Activated naive CD4-positive, alpha-beta T cell (primary cell): ENCODE measurements at places on chromosomes 12 and 14.

DNA sequence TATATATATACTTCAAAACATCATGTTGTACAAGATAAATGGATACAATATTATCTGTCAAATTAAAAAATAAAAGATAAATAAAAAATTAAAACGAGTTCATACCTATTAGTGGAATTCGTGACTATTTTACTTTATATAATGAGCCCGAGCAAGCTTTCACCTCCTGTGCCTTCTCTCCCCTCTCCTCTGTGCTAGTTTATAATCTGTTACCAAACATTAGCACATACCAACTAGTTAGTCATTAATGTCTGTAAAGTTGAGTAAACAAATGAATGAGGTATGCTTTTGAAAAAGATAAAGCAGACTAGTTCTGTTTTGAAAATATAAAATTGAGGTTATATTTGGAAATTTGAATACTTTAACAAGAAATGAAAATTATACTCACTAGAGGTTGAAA, 84.0 kb downstream of the LRRC9 start:
- no peak for DNase-seq

- DNase-seq = no peak
These were observed 6.4 kb downstream of the TTC6 start for GRCh38 chr14:37601865-37602264.

- DNase-seq = no peak
These were observed 75.2 kb upstream of the PLEKHG3 start for GRCh38 chr14:64628940-64629408.

DNA sequence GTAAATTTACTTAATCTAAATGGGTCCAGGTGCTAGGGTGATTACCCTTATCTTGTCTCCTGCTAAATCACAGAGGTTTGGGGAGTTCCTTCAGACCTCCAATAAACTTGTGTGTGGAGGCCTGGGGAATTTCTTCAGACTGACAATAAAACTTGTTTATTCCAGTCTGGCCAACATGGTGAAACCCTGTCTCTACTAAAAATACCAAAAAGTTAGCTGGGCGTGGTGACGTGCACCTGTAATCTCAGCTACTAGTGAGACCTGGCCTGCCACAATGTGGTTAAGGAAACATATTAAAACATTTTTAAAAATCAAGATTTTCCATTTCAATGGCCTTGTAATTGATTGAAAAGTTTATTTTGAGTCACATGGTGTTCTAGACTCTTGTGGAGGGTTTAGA, 126.9 kb upstream of the FGD4 start:
- DNase-seq = no peak

DNA sequence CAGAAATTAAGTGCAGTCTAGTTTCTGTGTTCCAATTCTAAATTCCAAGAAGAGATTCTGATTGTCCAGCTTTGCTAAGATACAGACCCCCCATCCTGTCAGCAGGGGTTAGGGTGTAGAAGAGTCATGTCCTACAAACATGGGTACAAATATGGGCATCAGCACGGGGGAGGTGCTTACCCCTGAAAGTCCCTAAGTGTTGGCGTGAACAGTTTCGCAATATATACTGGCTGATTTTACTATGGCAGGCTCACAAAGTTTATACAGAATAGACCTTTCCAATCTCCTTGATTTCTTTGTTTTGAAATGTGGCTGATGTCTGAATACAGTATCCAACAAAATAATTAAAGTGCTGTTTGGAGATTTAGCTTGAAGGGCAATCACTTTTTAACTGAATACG, 71.6 kb upstream of the PPM1H start:
- no peak for DNase-seq

- DNase-seq = no peak
These were observed 569.9 kb downstream of the TMTC2 start for GRCh38 chr12:83256562-83256961.

- no peak for DNase-seq
These were observed 4.4 kb upstream of the CEBPE start for GRCh38 chr14:23123419-23123818.

DNA sequence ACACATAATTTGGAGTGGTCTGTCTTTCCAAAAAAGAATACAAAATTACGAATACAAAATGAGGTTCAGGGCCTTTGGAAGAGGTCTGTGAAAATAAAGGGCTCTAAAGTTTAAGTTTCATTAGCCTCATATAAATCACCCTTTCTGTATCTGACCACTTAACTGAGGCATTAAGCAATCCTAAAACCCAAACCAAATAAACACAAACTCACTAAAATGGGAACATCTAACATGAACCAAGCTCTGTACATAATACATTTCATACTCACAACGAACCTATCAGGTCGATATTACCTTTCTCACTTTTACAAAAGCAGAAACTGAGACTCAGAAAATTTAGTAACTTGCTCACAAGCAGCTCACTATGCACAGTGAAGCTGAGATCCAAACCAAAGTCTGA, 1.1 kb upstream of the CCDC196 start:
- no peak for DNase-seq

DNA sequence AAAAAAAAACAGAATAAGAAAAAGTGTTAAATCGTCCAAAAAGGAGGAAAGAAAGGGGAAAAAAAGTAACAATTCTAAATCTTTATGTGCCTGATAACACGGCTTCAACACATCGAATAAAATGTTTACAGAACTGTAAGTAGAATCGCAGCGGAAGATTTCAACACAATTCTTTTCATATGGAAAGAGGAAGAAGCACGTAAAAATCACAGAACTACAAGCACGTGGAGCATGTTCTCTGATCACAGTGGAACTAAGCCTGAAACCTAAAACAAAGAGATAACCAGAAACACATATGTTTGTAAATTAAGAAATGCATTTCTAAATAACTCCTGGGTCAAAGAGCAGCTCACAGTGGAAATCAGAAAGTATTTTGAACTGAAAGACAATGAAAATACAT, 8.7 kb downstream of the CLEC7A start:
- DNase-seq = no peak

DNA sequence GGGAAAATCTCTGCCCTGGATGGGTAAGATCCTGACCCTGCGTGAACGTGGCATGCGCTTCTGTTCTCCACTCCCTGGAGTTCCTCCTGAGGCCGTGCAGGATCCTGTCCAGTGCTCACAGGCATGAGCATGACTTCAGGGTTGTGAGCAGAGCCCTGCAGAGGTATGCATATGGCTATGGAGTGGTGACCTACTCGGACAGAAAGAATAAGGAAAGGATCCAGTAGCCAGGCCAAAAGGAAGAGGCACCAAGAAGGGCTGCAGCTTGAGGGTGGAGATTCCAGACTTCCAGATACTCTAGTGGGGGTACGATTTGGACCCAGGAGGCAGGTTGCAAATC, 20.8 kb upstream of the CD27 start:
- DNase-seq = no peak

DNA sequence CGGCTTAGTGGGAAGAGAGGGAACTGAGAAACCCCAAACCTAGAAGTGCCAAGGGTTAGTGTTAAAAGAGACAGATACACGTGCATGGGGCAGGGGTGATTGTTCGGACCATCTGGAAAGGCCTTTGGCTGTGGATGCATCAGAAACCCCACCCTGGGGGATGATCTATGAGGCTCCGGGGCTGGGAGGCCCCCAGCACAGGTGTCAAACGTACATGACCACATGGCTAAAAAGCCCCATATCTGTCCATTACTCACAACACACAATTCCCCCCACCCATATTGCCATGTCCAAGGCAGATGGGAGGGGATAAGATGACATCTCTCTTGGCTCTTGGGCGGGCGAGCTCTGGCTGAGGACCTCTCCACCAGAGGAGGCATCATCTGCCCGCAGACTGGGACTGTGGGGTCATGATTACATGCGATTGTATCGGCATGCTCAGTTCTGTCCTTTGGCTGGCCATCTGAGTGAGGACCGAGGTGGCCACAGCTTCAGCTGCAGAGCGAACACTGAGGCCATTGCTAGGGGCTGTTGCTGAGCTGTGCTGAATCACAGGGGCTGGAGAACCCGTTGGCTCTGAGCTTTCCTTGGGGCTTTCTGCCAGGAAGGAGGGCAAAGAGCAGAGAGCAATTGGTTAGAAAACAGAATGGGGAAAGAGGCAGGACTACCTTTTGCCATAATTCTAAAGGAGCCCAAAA, 9.6 kb upstream of the NPFF start:
- DNase-seq = no peak

- no peak for DNase-seq
These were observed 84.6 kb upstream of the BCL2L14 start for GRCh38 chr12:11986165-11986564.

DNA sequence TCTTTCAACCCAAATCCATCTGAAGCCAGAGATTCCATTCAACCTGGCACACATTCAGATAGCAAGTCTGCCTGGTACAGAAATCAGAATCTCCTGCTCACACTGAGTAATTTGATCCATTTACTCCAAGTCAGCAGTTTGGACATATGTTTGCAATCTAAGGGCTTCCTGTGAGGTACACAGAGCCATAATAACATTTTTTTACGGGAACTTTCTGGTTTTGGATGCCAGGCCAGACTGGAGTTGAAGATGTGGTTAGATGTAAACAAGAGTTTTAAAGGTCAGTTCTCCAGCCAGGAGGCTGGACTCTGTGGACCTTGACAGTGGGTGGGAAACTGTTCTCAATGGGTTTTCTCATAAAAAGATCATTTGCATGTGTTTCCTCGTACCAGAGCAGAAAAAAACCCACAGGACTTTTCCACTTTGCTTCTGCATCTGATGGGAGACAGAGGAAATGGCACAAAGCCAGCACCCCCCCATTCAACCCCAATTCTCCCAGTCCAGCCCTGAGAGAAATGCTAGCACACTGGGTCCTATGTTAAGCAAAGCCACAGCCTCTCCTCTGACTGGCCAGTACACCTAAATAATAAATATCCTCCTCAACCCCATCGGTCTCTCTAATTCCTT, 17.7 kb upstream of the TSPAN11 start:
- no peak for DNase-seq

DNA sequence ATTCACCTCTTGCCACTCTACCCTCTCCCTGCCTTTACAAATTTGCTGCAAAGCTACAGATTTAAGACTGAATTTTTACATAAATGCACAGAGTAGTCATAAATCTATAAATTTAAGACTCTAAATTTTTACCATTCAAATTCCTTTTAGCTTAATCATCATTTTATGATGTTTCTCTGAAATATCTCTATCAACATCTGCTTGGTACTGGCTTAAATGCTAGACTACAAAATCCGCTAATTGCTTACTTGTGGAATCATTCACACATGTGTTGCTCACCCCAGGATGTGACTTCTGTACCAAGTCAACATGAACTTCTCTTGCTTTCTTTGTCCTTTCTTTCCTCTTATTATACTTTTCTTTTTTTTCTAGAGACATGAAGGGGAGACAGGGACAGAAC, 109.2 kb downstream of the GALC start:
- no peak for DNase-seq

DNA sequence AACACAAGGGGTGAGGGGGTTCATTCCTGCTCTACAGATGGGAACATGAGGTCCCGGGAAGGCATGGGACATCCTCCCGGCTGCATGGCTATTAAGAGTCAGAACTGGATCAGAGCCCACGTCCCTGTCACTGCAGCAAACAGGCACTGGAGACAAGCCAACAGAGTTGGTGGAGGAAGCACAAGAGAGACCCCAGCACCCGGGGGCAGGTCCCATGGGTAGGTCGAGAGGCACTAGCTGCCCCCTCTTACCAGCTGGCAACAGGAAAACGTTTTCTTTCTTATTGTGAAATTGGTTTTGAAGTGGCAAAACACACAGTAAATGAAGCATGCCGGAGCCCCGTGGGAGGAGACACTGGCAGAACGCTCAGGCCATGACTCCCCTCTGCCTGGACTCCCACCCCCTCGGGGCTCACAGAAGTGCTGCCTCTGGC, 43.6 kb downstream of the SYNE3 start:
- DNase-seq = no peak

DNA sequence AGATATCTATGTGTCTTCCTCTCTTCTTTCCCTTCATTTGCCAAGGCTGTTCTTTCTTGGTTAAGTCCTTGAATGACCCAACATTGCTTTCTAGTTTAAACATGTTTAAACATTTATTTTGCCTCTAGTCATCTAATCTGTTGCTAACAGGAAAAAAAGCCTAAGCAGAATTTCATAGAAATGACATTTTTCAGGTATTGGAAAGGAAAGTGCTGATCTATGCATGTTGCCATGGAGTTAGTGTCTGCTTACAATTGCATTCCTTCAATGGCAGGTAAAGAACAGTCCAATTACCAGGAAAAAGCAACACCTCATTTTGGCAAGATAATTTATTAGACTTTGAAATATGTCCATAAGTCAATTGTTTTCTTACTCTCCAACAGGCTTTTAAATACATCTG, 21.5 kb upstream of the SLC2A13 start:
- no peak for DNase-seq

DNA sequence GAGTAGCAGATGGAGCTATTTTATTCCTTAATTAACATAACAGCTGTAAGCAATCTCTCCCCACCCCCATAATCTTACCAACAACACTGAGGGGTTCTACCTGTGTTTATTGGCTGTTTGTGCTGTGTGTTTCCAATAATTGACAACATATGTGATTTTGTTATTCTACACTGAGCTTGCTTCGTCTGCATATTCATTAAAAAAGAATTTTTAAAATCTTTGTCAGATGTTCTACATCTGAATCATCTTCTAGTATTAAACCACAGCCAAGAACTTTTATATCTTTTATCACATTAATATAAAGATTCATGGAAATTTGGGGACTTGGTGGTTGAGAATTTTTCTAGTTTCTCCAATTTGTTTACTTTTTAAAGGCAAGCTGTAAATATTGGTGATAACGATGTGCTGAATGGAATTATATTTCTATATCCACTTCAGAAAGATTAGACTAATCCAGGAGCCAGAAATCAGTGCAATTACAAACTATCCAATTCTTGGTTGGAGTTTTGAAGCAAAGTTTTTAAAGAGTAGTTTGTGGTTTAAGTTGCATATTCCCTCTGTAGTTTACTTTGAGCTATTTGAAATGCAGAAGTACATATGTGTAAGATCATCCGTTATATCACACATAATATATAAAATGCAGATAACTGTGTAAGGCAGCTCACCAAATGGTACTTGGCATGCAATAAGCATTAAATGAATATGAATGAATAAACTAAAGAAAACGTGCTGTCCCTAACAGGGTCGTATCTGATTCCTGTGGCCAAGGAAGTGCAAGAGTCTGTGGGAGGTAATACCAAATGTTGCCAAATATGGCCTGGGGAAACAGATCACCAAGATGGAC, 206.9 kb downstream of the PELI2 start:
- no peak for DNase-seq

DNA sequence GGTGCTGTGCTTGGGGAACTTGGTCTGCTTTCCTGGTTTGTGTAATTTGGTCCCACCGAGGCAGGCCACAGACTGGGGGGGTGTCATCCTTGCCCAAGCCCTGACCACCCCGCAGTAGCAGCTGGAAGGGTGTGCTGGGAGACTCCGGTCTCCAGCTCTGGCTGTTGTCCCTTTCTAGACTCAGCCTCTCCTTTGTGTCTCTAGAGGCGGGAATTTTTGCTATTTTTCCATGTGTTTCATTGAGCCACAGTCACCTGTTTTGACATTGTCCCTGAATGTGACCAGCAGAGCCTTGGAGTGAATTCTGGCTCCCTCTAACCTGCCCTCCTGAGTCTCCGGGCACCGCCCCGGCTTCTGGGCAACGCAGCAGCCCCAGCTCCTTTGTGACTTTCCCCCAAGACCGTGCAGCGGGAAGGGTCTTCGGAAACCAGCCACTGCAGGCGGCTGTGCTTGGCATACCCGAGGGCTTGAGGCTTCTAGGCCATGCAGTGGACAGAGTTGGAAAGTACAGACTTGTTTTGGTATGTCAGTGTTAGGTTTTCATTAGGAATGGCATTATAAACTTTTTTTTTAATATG, 98.6 kb downstream of the TNFAIP2 start:
- DNase-seq = no peak

GRCh38 chr12:90939382-90939781, 15.6 kb downstream of the CCER1 start:
- no peak for DNase-seq

GRCh38 chr12:44375694-44376093, 500.4 kb downstream of the NELL2 start:
- DNase-seq = no peak
